Inflammatory macrophage treated with lipopolysaccharide for 4 hours (primary cell): ENCODE measurements at places on chromosomes 11 and 22.

- no peak for DNase-seq
These were observed 410.8 kb upstream of the DDI1 start for GRCh38 chr11:103625624-103625965.

GRCh38 chr11:68138237-68138636 is 17.0 kb upstream of the CHKA start:
- no peak for DNase-seq

DNA sequence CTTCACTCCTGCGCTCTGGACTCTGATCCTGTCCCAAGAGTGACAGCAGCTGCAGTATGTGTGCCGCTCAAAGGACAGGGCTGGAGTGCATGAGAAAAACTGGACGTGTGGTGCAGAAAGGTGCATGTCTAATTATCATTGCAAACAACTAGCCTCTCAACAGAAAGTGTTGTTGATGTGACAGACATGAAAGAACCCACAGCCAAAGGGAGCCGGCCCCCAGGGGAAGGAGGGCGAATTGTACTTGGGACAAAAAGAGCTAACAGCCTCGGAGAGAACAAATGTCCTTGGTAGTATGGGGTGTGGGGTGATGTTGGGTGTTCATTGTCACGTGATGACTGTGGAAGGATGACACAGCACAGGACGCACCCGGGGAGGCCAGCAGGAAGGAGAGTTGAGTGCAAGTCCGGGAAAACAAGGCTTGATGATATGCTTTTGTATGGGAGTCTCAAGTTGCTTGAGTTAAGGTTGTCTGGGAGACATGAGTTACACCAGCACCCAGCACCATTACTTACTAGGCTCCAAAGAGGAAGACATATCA is 325.5 kb downstream of the NTM start:
- DNase-seq: no peak

DNA sequence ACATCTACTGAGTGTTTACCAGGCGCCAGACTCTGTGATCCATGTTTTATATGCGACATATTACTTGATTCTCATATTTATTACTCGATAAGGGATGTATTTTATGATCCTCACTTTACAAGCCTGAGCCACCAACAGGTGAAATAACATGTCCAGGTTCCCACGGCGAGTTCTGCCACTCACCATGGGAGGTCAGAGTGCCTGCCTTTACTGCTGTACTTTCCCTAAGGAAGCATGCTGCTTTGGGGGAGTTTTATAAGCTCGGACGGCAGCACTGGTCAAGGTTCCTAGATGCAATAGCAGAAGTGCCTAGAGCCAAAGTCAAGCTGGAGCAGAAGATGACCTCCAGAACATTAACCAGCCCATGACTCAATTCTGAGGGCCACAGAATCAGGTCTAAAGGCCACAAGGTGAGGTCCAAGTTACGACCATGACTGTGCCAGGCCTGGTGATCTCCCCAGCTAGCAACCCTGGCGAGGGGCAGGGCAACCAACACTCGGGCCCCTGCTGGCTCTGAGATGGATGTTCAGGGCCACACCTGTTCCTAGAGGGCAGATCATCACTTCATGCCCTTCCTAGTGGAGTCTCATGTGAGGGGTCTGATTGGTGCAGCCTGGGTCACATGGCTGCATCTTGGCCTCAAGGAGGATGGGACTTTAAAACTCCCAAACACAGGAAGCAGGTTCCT is 14.2 kb downstream of the IFT27 start:
- DNase-seq: no peak

DNA sequence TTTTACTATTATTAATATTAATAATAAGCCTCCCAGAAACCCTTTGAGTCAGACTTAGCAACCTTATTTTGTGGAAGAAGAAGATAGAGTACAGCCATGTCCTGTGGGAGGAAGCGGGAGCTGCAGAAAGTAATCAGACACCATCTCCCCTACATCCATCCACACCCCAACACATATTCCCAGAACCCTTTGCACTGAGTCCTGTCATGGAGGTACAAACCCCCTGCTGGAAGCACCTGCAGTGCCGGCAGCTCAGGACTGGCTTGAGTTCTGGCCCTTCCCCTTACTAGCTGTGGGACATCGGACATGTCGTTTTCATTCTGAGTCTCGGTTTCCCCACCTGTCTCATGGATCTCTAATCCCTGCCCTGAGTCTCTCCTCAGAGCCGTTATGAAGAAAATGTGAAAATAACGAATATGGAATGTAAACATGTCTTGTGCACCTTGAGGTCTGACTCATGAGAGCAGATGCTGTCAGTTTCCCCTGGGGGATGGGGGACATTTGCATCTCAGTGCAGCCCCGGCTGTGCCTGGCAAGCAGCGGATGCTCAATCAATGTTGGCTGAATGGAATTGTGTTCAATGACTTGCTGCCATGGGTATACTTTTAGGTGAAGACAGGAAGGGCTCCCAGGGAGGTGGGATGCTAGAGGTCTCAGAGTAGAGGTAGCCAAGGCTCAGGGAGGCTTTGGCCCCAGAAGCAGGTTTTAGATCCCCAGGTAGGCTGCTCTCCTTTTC is 45.4 kb downstream of the TP53I11 start:
- no peak for DNase-seq

- DNase-seq: no peak
These were observed 83.1 kb upstream of the PRODH start for GRCh38 chr22:19019029-19019678.

GRCh38 chr11:20618083-20618482 is 18.7 kb downstream of the SLC6A5 start:
- DNase-seq: no peak

- DNase-seq: no peak
These were observed 5.7 kb upstream of the MYEOV start for GRCh38 chr11:69287968-69288882.

GRCh38 chr11:69269388-69269787 is 24.6 kb upstream of the MYEOV start:
- DNase-seq: no peak

- no peak for DNase-seq
These were observed 133.5 kb downstream of the RBFOX2 start for GRCh38 chr22:35894937-35895708.

GRCh38 chr11:112355726-112356125 is 95.1 kb upstream of the PLET1 start:
- no peak for DNase-seq

- no peak for DNase-seq
These were observed 220.7 kb upstream of the ZBED5 start for GRCh38 chr11:11078344-11079086.

DNA sequence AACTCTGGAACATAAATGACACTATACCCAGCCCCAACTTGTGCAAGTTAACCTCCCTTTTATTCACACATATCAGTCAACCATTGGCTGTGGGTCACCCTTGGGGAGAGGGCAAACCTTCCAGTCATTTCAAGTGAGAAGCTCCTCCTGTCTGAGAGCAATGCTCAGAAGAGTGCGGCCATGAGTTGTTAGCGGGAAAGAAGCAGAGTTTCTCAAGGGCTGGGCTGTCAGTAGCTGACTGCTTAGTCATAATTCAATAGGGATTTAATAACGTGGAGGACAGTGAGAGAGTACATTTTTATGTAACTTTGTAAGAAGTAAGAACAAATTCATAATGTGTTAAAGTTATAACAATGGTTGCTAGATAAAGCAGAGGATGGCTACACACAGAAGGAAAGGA is 5.1 kb downstream of the PATE2 start:
- no peak for DNase-seq

DNA sequence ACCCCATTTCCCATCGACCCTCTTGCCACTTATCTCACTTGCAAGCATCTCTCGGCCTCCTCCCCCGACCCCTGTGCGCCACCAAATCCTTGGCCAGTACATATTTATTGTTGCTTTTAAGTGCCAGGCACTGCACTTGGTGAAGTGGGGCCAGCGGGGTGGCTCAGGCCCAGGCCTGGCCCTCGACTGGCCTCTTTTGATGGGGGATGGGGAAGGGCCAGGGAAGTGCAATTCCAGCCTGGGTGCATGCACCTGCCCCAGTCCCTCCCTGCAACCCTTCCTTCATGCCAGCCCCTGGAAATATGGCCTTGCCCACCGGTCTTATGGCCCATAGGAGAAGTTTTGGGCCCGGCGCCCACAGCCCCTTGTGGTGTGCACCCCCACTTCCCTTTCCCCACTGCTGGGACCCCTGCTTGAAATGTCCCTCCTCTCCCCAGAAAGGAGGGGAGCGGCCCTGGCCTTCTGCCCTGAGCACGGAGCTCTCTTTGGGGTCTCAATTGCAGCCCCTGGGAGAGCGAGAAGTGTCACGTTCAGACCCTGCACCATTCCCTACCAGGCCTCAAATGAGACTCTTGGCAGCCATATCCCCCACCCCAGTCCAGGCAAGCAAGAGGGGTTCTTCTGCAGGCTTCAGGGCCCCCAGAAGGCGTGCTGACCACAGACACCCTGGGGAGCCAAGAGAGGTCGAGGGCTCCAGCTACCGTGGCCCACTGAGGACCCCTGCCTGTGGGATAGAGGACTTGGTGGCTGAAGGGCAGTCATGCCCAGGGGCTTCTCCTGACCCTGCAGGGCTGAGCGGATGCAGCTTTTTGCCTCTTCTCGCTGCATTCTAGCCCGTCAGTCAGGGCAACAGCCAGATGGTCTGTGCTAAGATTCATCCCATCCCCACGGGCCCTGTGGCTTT is 961 bp downstream of the SUSD2 start:
- DNase-seq: no peak

- DNase-seq: no peak
These were observed 603 bp upstream of the ZFTA start for GRCh38 chr11:63769042-63769713.

GRCh38 chr11:76323804-76324203 is 57.1 kb downstream of the THAP12 start:
- DNase-seq: no peak

- DNase-seq: no peak
These were observed 40.9 kb downstream of the NAV2 start for GRCh38 chr11:19753451-19754106.

- peak; percentile 94 for DNase-seq
These were observed at the start of gene CELF1 for GRCh38 chr11:47552566-47553405. CELF1 (minus strand) TSS chr11:47553132; CDS start chr11:47499523, 53,609 bp downstream.

GRCh38 chr11:36165621-36166397 is 123.4 kb downstream of the COMMD9 start:
- DNase-seq: no peak

- DNase-seq: no peak
These were observed 74.7 kb upstream of the RRM1 start for GRCh38 chr11:4019891-4020290.

GRCh38 chr11:63993993-63994392 is 7.8 kb downstream of the OTUB1 start:
- DNase-seq: peak; percentile 56

- no peak for DNase-seq
These were observed 542 bp downstream of the HPS4 start for GRCh38 chr22:26483043-26483438.

DNA sequence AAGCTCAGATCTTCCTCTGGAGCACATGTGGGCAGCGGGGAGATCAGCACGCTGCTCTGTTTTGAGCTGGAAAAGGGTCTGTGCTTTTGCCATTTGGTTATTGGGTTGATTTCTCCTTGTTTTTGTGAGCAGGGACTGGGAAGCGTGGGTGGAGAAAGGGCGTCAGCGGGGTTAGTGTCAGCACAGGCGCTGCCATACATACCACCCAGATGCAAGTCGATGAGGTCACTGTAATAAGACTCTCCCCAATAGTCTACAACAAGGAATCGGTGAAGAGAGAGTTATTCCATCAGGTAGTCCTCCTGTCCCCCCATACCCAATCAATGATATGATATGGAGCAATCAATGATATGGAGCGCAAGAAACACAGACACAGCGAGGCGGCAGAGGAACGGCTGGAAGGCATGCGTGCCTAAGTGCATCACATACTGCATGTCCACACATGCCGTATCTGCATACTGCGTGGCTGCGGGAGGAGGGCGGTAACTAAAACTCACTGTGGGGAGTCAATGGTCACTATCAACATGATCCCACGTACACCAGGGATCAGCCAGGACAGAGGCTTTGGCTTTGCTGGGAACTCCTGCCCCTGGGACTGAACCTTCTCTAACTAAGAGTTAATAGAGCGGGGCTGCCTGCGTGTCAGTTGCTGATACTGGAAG is 29.5 kb upstream of the BID start:
- no peak for DNase-seq

DNA sequence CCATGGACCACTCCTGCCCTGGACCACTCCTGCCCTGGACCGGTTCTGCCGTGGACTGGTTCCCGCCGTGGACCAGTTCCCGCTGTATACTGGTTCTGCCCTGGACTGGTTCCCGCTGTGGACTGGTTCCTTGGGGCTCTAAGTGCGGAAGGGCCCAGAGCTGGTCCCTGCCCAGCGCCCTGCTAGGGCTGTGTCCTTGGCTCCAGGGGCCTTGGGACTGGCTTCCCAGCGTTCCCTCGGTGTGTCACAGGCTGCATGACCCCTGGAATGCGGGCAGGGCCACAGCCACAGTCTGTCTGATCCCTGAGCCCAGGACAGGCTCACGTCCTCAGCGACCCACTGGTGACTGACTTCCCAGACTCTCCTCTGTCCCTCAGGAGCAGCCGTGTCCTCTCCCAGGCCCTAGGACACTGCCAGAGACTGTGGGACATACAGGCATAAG is 412.2 kb downstream of the TBC1D22A start:
- DNase-seq: no peak

- DNase-seq: no peak
These were observed 192.5 kb upstream of the RAG2 start for GRCh38 chr11:36790526-36790925.

DNA sequence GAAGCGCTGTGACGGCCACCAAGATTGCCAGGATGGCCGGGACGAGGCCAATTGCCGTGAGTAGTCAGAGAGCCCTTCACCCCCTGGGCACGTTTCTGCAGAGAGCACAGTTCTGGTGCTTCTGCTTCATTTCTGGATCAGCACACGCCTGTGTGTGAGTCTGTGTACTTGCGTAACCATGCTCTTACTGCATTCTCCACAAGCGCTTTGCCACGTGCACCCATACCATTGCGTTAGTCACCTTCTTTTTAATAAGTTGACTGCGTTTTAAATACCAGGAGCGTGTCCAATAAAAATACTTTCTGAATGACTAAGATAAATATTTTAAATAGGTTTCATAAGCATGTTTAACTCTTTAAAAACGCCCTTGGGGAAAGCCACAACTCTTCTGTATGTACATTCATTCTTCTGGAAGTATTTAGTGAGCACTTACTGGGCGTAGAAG is 143.0 kb upstream of the SORL1-AS1 start:
- peak; percentile 30 for DNase-seq

DNA sequence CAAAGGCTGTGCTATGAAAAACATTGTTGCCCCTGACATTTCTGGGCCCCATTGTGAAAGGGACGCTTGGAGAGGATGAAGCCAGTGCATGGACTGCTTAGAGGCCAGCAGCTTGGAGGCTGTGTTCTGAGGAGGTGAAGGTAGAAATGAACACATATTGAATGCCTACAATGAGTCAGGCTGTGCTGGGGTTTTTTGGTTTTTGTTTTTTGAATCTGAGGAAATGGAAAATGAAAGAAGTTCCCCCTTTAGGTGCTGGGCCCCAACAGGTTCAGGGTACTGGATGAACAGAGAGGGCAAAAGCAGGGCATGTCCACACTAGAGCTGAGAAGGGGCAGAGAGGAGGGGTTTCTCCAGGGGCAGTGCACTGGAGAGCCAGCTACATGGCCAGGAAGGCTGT is 166.1 kb upstream of the API5 start:
- no peak for DNase-seq

GRCh38 chr11:76459846-76460245 is 15.0 kb downstream of the EMSY start:
- no peak for DNase-seq
